Lung (tissue), 17 donors: ENCODE measurements at places on chromosomes 12 and 14. TPM values are rescaled to one million over a fixed set of nuclear protein-coding genes. Genes with fewer than 3 reads are reported as not detected.
A peak's percentile ranks its signal among the peaks of the same experiment; 100 is the strongest.

- no peaks in the 10 kb centered on the region for H3K4me1 ChIP-seq
- H3K4me3 ChIP-seq = no peak overlapping the region
- H3K27me3 ChIP-seq = no peaks in the 10 kb centered on the region
- no peak for DNase-seq
- no peaks in the 10 kb centered on the region for H3K36me3 ChIP-seq
Observed at GRCh38 chr14:100755649-100756048, 29.0 kb downstream of the DLK1 start.

DNA sequence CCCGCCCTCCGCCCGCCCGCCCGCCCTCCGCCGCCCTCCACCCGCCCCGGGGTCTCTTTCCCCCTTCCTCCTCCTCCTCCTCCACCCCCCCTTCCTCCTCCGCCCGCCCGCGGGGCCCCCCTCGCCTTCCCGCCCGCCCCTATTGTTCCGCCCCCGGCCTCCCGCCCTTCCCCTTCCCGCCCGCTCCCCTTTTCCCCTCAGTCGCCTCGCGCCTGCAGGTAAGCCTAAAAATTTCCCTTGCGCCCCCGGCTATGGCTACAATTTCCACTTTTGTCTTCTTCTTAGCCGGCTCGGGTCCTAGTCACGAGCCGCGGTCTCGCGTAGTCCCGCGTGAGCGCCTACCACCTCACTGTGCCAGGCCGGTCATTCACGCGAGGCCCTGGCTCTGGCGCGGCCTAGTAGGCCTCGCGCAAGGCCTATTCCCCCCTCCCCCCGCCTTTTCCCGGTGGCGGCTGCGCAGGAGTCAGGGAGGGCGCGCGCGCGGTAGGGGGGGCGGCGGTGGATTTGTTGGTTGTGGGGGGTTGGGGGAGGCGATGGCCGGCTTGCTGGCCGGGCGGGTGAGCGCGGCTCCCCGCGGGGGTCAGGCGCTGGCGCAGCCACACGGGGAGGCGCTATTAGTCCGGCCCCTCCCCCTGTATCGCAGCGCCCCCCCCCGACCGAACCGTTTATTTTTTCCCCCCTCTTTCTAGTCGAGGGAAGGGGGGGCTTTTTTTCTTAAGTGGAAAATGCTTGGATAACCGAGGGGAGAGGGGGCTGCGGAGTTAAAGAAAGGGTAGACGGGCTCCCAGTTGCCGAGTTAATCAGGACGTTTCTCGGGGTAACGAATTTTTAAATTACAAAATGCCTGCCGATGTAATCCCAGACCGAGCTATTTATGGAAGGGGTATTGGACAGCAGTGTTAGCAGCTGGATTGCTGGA lies 516 bp downstream of the PCBP2 start:
- peak overlapping the region; percentile 93 for H3K4me3 ChIP-seq
- H3K36me3 ChIP-seq = peaks cover 25% of the 10 kb centered on the region
- H3K27me3 ChIP-seq = no peaks in the 10 kb centered on the region
- DNase-seq = peak; percentile 92
- H3K27ac ChIP-seq = peak overlapping the region; percentile 97

Gene KSR2
- 1.8 TPM for total RNA-seq

Gene ABCD2
- 0.74 TPM for total RNA-seq

DNA sequence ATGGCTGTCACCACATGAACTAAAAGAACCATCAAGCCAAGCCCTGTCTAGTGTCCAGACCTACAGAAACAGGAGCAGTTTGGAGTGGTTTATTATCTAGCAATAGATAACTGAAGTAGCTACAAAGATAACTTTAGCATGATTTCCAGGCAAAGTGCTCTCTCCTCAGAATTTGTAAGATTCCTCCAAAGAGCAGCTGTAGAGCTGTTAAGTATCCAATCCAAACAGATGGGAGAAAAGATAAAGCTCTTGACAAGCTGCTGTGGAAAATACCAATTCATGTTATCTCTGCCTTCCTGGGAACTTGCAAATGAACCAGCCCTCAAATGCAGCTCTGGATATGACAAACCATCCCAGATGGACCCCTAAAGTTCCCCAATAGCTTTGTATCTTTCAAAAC lies 78.9 kb upstream of the RESF1 start:
- no peaks in the 10 kb centered on the region for H3K27me3 ChIP-seq
- H3K36me3 ChIP-seq = no peaks in the 10 kb centered on the region
- no peak overlapping the region for H3K27ac ChIP-seq
- no peak overlapping the region for H3K4me3 ChIP-seq
- H3K4me1 ChIP-seq = no peaks in the 10 kb centered on the region

DNA sequence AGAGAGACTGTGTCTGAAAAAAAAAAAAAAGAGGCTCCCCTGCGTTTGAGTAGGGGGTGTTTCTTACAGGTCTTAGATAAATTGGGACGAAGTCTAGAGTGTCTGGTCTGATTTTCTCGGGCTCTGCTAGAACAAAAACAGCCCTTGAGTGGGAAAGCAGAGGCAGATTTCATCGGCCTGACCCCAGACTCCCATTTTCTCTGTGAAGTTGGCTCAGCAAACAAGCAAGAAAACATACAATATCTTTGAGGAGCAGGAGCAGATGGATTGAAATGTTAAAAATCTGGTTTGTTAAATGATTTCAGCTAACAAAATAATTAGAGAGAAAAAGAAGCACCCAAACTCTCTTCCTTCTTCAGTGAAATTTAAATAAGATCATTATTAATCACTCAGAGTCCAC lies 44.1 kb downstream of the DERA start:
- H3K27ac ChIP-seq = no peak overlapping the region
- no peaks in the 10 kb centered on the region for H3K4me1 ChIP-seq
- H3K4me3 ChIP-seq = no peak overlapping the region
- DNase-seq = no peak
- H3K27me3 ChIP-seq = no peaks in the 10 kb centered on the region
- H3K36me3 ChIP-seq = peaks cover 2% of the 10 kb centered on the region

DNA sequence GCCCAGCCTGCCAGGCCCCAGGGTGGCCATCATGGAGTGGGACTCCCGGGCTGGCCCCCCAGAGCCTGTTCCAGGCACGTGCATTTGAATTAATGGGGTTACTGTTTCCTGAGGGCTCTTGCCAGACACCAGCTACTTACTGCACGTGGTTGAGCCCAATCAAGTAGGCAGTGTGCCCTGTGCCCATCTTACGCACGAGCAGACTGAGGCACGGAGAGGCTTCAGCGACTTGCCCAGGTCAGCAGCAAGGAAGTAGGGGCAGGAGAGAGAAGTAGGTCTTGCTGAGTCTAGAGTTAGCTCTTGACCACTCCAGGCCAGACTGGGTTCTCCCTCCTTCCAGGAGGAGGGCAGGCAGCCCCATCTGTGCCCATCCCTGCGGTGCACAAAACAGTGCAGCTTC lies 67.7 kb downstream of the DIO3 start:
- DNase-seq = no peak
- no peaks in the 10 kb centered on the region for H3K4me1 ChIP-seq
- no peak overlapping the region for H3K4me3 ChIP-seq
- no peaks in the 10 kb centered on the region for H3K27me3 ChIP-seq

- no peaks in the 10 kb centered on the region for H3K27me3 ChIP-seq
- no peak for DNase-seq
- H3K4me1 ChIP-seq = peaks cover 35% of the 10 kb centered on the region
Observed at GRCh38 chr12:93895089-93895445, 217.9 kb downstream of the CRADD start.
